ENCODE measurements at places on chromosomes 5 and 9. TPM values are rescaled to one million over a fixed set of nuclear protein-coding genes. Genes with fewer than 3 reads are reported as not detected.

Gene FBXL7
- total RNA-seq = not detected

GRCh38 chr9:72614067-72614466 is 92.7 kb downstream of the TMC1 start:
- H3K27me3 ChIP-seq = peaks cover 3% of the 10 kb centered on the region
- H3K27ac ChIP-seq = no peak overlapping the region
- H3K4me3 ChIP-seq = no peak overlapping the region
- H3K36me3 ChIP-seq = no peaks in the 10 kb centered on the region
- no peak for DNase-seq

- no peak for DNase-seq
- H3K4me1 ChIP-seq = peaks cover 15% of the 10 kb centered on the region
- H3K27ac ChIP-seq = no peak overlapping the region
- H3K27me3 ChIP-seq = peaks cover 5% of the 10 kb centered on the region
Measured at GRCh38 chr9:136964171-136964689, 12.2 kb downstream of the LCN12 start.

Gene CDC25C
- 5.6 TPM for total RNA-seq

DNA sequence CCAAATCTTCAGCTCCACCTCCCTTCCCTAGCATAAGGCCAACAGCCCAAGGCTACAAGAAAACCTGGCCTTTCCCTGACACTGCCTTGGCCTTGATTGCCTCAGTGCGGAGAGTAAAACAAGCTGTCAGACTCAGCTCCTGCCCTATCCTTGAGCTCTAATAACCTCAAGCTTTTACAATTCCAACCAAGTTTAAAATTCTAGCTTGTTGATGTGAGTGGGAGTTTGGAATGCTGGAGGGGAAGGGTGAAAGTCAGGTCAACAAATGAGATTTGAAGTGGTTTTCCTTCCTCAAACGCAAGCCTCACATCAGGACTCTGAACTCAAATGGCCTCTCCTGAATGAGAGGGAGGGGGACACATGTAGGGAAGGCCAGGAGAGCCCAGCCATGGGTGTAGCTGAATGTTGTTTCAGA is 197.0 kb upstream of the VLDLR start:
- no peak overlapping the region for H3K27ac ChIP-seq
- no peaks in the 10 kb centered on the region for H3K4me1 ChIP-seq
- no peak for DNase-seq
- no peaks in the 10 kb centered on the region for H3K36me3 ChIP-seq

DNA sequence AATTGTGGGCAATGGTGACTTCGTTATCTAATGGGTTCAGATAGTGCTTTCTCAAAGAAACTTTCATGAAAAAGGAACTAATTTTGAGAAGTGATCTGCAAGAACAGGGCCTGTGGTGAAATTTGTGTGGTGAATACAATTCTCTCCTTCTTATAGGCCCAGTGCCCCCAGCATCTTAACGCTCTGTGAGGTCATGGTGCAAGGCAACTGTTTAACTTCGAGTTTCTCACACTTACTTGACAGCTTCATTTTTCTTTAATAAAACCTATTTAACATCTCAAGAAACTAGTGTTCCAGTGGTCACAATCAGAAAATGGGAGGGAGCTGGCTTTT is 69.2 kb downstream of the FAM114A2 start:
- DNase-seq = no peak
- H3K36me3 ChIP-seq = no peaks in the 10 kb centered on the region
- H3K4me1 ChIP-seq = no peaks in the 10 kb centered on the region
- no peak overlapping the region for H3K27ac ChIP-seq
- no peak overlapping the region for H3K4me3 ChIP-seq

Gene AK1
- total RNA-seq = 17.2 TPM

Gene RFX3
- 11.3 TPM for total RNA-seq

DNA sequence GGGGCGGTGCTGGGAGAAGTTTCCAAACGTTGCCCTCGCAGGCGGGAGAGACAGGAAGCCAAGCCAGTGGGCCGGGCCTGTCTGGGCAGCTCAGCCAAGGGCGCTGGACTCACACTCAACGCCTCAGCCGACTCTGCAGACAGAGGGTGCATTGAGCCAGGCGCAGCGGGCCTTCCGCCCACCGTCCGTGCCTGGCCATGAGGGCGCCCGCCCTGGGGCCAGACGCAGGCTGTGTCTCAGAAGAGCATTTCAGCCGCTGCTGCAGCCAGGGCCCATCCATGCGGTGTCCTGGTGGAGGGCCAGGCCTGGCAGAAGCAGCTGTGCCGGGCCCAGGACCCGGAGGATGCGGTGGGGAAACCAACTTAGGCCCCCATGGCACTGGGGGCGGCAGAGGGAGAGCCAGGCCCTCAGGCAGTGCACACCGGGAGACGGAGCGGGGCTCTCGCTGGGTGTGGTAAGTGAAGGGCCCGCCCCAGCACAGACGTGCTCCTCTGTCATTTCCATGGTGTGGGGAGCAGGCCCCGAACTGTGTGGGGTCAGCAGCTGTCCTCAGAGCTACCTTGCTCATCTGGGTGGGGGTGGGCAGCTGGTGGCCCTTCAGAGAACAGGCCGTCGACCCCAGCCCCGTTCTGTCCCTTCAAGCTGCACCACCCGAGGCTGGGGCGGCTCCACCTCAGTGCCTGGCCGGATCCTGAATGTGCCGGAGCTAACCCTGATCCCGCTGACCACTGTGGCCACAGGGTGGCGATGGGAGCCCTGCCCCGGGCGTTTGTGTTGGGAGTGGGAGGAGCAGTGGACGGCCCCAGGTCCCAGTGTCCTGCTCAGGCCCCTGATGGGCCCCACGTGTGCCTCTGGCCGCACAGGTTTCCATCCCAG is 18.0 kb downstream of the DNLZ start:
- no peaks in the 10 kb centered on the region for H3K36me3 ChIP-seq
- H3K4me3 ChIP-seq = no peak overlapping the region
- H3K27ac ChIP-seq = no peak overlapping the region

Gene SVEP1
- total RNA-seq = not detected

Measured in activated T-helper 1 cell treated with anti-CD3 and anti-CD28 coated beads, Interleukin-12 subunit alpha, Interleukin-12 subunit beta, Interleukin-2, Interleukin-4 antibody, amounts not matched to agents 30 ng/mL and 10 ng/mL and 1 ng/mL, durations not matched to agents 14 hours and 24 hours and 36 hours (primary cell).